ENCODE measurements at places on chromosomes 1 and 21.

DNA sequence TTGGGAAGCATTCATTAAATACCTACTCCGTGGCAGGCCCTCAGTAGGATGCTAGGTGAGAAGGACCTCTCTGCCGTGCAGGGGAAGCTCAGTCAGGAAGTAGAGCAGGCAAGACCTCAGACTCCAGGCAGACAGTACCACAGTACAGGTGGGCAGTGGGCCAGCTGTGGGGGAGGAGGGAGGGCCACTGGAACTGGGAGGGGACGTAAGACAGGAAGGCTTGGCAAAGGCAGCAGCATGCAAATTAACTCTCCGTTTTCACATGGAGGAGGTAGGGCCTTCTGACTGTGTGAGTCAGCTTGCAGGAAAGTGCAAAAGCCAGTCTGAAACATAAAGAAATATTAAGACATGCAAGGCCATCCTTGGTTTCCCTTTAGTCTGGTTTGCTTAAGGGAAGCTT lies 157.7 kb downstream of the TRIM33 start:
- DNase-seq: no peak

DNA sequence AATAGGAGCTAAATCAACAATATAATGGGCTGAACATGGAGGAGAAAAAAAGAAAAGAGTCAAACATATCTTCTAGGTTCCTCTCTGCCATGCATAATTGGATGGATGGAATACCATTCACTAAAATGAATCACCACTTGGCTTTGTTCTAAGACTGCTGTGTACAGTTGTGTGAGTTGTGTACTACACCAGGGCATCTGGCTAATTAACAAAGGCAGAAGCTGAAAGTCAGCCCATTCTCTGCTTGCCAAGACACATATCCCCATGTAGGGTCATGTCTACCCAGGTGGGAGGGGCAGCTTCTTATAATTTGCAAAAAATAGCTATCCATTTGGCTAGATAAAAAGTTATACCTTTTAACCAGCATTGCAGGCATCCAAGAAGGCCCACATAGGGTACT lies 21.0 kb downstream of the JUN start:
- no peak for DNase-seq

DNA sequence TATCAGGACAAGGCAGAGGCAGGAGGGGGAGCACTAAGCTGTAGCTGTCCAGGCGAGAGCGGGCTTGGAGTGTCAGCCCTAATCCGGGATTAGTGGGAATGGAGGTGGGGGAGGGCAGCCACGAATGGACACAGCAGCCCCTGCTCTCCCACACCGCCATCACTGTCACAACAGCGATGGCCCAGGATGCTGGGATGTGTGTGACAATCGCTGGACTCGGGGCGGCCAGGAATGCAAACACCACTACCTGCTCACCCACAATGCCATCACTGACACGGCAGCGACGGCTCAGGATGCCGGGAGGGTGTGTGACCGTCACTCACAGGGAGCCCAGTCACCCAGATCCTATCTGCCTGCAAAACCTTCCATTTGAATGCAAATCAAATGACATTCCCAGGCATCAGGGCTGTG lies 2.9 kb downstream of the C2CD2 start:
- no peak for DNase-seq

- DNase-seq: no peak
These were observed 488.4 kb downstream of the SETD4 start for GRCh38 chr21:35571910-35572309.

DNA sequence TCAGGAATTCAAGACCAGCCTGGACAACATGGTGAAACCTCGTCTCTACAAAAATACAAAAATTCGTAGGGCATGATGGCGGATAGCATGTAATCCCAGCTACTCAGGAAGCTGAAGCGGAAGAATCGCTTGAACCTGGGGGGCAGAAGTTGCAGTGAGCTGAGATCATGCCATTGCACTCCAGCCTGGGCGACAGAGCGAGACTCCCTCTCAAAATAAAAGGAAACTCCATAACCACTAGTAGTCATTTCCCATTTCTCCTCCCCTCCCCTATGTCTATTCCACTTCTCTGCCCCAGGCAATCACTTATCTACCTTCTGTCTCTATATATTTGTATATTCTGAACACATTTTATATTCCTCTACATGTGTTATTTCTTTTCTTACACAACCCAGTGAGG lies 4.0 kb upstream of the CEP350 start:
- DNase-seq: no peak

DNA sequence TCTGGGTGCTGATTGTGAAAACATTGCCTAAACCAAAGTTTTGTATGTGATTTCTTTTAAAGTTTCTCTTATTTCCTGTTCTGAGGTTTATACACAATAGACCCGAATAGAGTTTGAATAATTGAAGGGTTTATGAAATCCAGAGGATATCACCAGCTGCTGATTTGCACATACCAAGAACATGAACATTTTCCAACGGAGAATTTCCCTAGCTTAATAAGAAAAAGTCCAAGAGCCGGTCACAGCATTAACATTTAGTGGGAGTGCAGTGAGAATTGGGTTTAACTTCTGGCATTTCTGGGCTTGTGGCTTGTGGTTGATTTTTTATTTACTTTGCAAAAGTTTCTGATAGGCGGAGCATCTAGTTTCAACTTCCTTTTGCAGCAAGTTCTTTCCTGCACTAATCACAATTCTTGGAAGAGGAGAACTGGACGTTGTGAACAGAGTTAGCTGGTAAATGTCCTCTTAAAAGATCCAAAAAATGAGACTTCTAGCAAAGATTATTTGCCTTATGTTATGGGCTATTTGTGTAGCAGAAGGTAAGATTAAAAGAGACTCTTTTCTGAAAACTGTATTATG lies at the start of gene CFH:
Gene CFH (plus strand): TSS at position 407 of the 579 bp plus-strand sequence. CDS start 75 bp downstream, at position 482.
- no peak for DNase-seq

DNA sequence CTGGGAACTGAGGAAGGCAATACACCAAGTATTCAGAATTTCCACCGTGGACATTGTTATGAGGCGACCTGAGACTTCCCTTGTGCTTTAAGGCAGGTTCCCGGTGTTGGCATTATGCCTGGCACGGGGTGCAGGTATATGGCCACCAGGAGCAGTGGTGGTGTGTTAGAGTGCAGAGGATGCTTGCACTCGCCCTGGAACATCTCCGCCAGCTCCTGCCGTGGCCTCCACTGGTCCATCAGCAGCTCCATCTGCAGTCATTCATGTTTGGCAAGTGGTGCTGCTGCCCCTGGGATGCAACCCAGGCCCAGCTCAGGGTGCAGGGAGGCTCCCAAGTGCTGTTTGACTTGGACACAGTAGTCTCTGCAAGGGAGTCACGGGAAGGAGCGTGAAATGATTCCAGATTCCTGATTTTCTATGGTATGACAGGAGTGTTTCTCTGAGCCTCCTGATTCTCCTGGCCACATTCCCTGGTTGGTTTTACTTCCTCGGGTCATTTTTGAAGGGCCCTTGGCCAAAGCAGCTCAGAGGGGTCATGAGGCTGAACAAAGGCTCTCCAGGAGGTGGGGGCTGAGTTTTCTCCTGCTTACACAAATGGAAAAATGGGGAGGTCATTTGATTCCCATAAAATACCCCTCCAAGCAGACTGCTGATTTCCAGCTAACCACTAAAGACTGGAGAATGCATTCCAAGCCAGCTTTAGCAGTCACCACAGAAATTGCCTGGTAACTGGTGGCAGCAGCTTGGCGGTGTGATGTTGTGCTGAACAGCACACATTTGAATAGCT lies 60.4 kb upstream of the PSEN2 start:
- DNase-seq: no peak

DNA sequence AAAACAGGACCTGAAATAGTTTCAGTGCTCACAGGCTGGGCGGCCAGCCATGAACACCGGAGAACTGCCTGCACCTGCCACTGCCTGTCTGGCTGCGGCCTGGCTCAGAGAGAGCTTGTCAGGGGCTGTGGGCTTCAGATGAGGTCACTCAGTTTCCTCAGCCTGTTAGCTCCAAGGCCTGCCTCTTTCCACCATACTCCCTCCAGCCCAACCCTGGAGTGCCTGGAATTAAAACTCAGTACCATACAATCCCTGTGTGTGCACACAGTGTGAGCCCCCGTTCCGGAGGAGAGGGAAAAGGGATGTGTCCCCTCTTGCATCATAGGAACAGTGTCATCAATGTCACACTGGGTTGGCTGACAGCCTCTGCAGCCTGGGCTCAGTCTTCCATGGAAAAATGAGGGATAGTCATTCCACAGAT lies 16.2 kb downstream of the CACNA1S start:
- no peak for DNase-seq

DNA sequence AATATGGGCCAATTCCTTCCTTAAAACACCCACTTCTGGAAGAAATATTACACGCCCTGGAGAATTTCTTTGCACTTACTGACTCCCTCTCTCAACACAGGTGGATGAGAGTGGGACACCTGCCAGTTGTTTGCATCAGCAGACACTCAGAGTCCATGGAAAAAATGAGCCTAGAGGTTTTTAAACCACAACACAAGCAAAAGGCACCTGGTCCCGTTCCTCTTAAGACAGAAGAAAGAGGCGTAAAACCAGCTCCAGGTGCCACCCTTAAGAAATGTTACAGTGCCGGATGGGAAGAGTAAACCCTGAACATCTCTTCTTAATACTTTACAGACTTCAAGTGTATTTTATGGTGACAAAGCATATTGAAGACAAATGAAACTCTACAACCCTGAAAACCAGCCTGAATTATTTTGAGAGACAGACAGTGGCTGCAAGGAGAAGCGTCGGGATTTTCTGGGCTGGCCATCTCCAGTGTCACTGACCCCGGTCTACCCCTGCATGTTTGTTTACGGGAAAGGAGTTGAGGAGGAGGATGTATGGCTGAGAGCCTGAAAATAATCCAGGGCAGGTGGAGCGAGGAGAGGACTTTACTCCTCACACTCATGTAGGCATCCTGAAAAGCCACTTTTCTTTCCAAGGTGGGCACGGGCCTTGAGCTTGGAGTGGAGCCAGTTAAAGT lies 7.8 kb upstream of the RIPK4 start:
- no peak for DNase-seq

DNA sequence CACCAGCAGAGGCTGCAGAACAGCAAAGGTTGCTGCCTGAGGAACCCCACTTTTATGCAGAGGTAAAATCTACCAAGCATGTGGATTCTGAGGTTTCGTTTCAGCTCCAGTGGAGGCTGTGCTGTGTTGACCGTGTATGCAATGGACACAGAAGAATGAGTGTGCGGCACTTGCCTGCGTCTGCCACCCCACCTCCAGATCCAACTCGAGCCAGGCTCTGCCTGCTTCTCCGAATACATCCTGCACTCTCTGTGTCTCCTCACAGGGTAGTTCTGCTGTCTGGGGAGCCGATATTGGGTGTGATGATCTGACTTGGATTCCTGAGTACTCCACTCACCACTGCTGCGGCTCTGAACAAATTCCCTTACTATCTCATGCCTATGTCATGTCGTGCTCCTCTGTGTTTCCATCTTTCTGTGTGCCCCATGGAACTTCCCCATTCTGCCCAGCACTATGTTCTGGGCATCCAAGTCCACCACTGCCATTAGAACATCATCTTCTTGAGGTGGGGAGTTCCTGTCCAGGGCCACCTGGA lies 129.8 kb downstream of the SLC45A1 start:
- no peak for DNase-seq

DNA sequence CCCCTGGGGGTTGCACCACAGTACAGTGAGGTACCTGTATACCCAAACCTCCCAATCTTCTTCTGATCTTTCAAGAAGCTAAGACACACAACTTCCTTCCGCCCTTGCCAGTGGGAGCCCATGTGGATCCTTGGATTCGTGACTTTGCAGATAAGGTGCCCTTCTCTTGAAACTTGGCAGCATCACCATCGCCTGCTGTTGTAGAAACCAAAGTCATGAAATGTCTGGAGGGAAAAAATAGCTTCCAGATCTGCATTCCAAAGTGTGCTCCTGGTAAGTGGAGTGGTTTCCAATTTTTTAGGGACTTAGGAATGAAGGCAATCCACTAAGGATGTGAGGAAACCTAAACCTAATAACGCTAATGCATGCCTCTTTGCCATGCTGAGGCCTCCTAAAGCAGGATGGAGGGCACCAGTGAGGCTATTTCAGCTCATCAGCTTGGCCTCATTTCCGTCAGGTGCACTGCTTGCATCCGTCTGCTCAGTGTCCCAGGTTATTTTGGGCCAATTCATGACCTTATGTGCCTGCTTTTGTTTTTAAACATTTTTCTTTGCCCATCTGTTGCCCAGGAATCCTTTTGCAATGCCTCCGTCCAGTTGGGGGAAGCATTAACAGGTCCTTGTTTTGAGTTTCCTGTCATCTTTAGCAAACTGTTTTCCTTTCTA lies 8.2 kb upstream of the EFHD2 start:
- no peak for DNase-seq

DNA sequence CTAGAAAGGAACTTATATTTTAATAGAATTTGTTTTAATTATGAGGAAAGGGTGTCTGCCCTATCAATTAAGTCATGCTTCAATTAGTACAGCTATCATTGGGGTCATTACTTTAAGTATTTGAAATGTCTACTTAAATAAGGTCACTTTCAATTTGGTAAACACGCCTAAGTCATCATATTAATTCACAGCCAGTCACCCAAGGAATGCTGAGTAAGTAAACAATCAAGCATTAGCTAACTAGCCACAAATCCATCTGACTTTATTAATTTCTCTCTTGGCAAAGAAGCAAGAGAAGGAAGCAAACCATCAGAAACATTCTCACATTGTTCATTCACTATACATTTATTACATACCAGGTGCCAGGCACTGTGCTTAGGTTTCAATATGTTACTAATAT lies 1.2 kb upstream of the LRRC52 start:
- no peak for DNase-seq

- no peak for DNase-seq
These were observed 361.0 kb downstream of the ADGRL2 start for GRCh38 chr1:82161700-82162141.

GRCh38 chr21:42262831-42263231 lies 43.9 kb downstream of the ABCG1 start:
- DNase-seq: no peak

DNA sequence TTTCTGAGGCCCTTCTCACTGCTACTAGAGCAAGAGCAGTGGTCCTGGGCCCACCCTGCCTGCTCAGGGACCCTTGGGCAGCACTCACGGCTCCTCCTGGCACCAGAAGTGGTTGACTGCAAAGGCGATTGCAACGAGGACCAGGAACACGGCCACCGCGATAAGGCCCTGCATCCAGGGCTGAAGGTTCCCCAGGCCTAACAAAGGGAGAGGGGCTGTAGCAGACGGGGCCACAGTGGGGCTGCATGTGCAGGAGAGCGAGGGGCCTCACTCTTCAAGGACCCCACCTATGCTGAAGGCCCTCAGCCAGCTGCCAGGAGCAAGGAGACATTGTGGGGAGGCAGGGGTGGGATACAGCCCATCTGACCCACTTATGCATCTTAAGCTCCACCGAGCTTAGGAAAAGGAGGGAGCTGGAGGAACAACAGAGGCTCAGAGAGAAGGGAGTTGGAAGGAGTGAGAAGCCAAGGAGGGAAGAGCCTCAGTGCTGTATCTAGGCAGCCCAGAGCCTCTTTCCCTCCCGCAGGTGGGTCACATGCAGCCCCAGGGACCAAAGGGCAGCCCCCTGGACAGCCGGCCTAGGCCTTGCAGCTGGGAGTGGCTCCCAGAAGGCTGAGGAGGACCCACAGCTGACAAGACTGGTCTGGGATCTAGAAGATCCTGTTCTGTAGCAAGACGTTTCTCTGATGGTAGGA lies 2.5 kb downstream of the PDZK1IP1 start:
- no peak for DNase-seq

DNA sequence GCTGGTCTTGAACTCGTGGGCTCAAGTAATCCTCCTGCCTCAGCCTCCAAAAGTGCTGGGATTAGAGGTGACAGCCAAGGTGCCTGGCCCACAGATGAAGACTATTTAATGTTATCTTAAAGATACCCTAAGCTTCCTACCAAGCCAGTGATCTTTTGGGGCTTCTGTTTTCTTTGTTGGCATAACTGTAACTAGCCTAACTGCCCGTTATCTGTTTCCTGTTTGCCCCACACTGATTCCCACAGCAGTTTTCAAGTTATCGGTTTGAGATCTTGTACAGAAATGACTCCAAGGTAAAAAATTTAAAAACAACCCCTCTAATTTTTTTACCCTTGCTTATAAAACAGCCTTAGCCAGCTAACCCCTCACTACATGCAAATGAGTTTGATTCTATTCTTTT lies 12.4 kb downstream of the SELL start:
- no peak for DNase-seq
